ENCODE measurements at places on chromosomes 6 and 20.
A peak's percentile ranks its signal among the peaks of the same experiment; 100 is the strongest.

DNA sequence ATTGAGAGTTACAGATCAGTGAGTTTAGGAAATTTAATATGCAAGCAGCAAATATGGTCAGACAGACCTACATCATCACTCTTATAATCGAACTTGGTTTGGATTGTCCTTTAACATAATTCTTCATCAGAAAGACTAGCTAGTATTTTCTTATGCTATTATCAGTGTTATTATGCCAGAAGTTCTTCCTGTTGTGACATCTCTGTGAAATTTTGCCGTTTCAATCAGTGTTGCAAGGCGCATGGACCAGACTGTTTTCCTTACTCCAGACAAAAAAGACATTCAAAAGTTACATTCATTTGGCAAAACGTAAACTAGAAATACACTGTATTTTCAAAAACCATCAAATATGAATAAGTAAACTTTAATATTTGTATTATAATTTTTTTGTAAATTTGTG lies 5.7 kb upstream of the TENT5A start:
- no peak for DNase-seq

- DNase-seq = no peak
Observed at GRCh38 chr6:128491100-128491581, 29.3 kb downstream of the PTPRK start.

- DNase-seq = no peak
Observed at GRCh38 chr6:112800439-112800838, 453.3 kb downstream of the RFPL4B start.

- no peak for DNase-seq
Observed at GRCh38 chr6:170485159-170485558, 67.9 kb downstream of the PSMB1 start.

DNA sequence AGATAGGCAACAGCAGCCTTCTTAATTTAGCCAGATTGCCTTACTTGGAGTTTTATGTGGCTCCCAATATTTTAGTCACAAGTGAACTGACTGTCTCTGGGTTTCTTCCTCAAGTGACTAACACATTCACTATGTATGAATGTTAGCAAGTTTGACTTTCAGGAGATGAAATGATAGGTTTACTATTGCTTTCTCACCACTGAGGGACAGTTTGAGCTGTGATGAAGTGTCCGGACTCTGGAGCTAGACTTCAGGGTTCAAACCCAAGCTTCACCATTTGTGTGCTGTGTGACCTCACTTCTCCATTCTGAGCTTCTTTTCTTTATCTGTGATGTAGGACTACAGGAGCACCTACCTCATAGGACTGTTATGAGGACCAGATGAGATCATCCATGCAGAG lies 8.2 kb downstream of the DHX35 start:
- DNase-seq = no peak

DNA sequence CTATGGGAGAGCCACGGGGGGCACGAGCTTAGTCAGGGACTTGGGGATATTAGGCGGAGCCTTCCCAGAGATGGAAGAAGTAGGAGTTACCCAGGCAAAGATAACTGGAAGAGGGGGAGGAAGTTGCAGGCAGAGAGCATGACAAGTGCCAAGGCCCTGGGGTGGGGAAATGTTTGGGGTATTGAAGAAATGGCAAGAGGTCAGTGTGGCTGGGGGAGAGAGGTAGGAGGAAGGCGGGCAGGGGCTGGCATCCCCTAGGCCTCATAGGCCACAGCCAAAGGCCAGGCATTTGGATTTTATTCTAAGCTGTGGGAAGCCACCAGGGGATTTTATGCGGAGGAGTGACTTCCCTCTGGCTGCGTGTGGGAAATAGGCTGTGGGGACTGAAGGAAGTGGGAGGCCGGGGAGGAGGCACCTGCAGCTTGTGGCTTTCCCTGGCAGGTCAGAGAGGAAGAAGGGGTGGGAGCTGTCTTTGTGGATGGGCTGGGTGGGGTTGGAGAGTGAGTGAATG lies 22.7 kb downstream of the SNAI1 start:
- no peak for DNase-seq

GRCh38 chr6:77205936-77206335 lies 257.4 kb downstream of the HTR1B start:
- DNase-seq = no peak

GRCh38 chr20:23128461-23129125 lies 42.5 kb upstream of the CD93 start:
- no peak for DNase-seq

GRCh38 chr20:62632575-62633090 lies 9.7 kb upstream of the SLCO4A1 start:
- DNase-seq = no peak

GRCh38 chr6:154824076-154824475 lies 90.9 kb downstream of the SCAF8 start:
- DNase-seq = no peak

DNA sequence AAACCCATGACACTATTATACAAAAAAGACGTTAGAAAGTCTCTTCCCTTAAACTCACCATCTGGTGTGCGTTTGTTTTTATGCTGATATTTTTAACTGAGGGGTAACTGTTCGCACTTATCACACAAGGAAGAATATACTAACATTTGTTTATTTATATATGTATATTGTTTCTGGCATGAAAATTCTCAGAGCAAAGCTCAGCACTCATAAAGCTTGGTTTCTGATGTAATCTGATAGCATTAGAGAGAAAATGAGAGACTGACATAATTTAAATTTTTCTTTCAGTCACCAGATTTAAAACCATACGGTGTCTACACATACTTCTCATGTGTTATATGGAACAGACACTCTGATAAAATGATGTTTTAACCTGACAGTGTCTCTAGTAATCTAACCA lies 6.9 kb downstream of the BLOC1S5 start:
- DNase-seq = no peak

- DNase-seq = no peak
Observed at GRCh38 chr6:15425947-15426346, 180.1 kb downstream of the JARID2 start.

- no peak for DNase-seq
Observed at GRCh38 chr6:53581856-53582255, 37.0 kb upstream of the GCLC start.

DNA sequence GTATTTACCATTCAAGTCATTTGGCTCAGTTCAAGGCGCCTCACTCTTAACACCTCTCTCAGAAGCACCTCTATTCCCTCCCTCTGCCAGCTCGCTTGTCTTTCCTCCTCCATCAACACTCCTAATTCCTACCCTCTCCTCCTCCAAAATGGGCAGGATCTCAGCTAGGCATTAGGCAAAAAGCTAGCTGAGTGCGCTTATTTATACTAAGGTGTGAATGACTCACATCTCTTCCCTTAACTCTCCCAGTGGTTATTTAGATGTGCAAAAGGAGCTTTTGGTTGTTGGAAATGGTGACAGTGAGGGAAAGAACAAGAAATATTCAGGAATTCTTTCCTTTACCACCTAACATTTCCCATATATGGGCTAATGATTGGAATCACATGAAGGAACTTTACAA lies 29.1 kb downstream of the PACSIN1 start:
- no peak for DNase-seq

GRCh38 chr6:56347526-56347925 lies 100.1 kb upstream of the COL21A1 start:
- DNase-seq = no peak

- DNase-seq = no peak
Observed at GRCh38 chr6:84512391-84512790, 252.0 kb downstream of the TBX18 start.

- DNase-seq = peak; percentile 5
Observed at GRCh38 chr6:141307309-141307998, 825.3 kb upstream of the GJE1 start.

- DNase-seq = no peak
Observed at GRCh38 chr6:121590438-121590837, 155.0 kb downstream of the GJA1 start.

- no peak for DNase-seq
Observed at GRCh38 chr20:58998656-58999055, 8.4 kb downstream of the CTSZ start.

DNA sequence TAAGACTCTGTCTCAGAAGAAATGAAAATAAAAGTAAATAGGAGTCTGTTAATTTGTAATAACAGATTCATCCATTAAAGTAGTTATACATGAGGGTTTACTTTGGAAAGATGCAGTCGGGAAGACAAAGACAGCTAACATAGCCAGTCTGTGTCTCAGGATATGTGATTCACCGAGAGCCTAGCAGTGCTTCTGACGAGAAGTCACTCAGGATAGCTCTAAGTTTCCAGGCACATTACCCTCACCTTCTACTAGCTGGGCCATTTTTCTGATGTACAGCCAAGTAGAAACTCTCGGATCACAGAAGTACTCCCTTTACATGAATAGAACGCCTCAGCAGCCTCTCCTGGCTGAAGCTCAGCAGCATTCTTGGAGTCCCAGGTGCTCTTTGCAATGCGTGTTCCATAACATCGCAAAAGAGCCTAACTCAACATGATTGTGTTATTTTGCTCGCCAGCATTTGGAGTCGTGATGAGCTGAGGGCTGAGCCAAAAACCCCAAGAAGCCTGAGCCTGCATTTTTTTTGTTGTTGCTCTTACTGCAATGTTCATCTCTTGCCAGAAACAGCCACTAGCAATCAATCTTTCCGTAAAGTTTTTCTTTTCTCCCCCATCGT lies 22.4 kb upstream of the TASP1 start:
- DNase-seq = no peak

Data from stimulated activated CD4-positive, alpha-beta T cell treated with anti-CD3 and anti-CD28 coated beads, Interleukin-15, amount 100 ng/mL, for 24 hours (primary cell).